Activated effector memory CD4-positive, alpha-beta T cell treated with anti-CD3 and anti-CD28 coated beads, Interleukin-2, amount 50 U/mL, for 16 hours (primary cell): ENCODE measurements at places on chromosomes 6 and 20.

DNA sequence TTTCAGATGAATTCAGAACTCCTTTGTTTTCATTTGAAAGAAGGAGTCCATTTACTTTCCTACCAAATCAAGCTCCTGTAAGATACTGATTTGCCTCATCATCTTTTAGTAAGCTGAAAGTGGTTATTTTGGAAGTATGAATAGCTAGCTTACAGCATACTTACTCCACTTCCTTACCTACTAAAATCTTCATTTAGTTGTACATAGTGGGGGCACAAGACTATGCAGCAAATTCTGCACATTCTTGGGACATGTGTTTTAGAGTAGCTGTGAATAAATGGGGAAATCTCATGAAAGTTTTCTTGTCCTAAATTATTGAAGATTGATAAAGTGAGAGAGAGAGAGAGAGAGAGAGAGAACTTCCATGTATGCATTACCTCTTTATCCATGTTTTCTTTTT lies 256.3 kb downstream of the OGFRL1 start:
- no peak for DNase-seq

DNA sequence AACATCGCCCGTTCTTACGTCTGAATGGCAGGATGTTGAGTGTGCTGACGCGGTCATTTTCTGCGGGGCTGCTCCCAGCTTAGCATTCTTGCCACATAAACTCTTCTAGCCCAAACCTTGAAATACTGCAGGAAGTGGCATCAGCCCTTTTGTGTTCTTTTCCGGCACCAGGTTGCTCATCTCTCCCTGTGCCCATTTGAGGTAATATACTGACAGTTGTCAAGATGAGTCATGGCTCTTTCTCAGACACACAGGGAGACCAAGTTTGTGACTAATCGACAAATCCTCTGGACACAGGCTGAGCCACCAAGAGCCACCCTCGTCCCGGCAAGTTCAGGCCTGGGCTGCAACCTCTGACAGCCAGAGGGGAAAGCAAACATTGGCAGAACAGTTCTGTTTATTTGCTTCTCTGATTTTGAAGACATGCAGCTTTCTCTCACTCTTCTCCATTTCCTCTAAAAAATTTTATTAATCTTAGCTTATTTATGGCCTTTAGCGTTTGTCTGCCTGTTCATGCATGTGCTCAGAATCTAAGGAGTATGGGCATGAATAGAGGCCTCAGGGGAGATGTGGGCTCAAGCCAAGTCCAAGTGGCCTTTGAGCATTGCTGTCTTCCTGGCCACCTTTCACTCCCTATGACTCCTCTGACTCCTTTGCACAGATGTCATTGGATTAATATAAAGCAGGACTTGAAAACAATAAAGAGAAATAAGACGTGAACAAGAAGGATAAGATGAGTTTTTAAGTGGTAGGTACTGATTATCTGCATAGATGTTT lies 328.2 kb upstream of the JAG1 start:
- no peak for DNase-seq

GRCh38 chr20:56909918-56910714 lies 281.0 kb downstream of the TFAP2C start:
- DNase-seq = no peak

DNA sequence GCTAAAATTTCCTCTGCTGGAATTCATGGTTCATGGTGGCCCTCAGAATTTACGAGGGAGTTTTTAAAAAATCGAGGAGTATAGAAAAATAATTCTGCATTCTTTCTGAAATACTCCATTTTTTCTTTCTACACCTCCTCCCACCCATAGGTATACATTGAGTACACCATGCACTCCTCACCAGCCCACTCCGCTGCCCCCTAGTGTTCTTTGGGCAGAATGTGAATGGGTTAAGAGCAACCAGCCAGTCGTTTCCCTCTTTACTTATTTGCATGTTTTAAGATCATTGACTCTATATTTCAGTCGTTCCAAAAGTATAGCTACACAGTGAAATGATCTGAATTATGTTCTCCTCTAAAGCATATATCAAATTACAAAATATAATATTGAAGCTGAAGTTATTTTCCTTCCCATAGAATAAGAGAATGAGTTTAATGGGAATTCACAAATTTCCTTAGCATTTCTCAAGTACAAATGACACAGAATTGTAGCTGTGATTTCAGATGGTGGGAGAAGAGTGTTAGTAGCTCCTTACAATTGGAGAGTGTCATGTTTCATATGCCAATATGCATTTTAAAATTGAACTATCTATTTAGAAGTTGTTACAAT lies 977.7 kb upstream of the SLC35B3 start:
- DNase-seq = no peak

DNA sequence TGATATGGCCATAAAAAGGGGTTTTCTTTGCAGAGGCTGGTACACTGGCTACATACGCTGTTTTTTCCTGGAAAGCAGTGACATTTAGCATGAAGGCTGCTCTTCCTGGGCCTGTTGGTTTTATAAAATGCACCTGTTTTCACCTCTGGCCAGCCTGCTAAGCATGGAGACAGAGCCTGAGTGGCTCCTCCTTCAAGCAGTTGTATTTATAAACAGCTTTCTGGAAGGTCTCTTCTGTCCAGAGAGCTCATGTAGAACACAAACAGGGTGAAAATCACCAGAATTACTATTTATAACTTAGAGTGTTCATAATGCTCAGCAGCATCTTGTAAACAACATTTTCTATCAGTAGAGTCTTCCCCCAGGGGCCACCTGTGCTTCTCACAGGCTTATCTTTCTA lies 109.0 kb downstream of the FOXO3 start:
- DNase-seq = no peak

DNA sequence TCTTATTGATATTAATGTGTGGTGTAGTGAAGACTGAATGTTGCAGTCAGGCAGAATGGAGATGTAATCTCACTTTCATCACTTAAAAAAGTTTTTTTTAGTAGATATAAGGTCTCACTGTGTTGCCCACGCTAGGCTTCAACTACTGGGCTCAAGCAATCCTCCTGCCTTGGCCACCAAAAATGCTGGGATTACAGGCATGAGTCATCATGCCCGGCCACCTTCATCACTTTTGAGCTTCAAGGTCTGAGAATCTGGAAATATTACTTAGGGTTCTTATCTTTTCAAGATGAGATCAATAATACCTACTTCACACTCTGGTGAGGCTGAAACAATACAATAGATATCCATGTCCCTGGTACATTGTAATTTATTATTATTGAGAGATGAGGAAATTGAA lies 31.6 kb downstream of the ADGRG6 start:
- DNase-seq = no peak

GRCh38 chr20:58056021-58056591 lies 172.3 kb downstream of the ANKRD60 start:
- DNase-seq = no peak

DNA sequence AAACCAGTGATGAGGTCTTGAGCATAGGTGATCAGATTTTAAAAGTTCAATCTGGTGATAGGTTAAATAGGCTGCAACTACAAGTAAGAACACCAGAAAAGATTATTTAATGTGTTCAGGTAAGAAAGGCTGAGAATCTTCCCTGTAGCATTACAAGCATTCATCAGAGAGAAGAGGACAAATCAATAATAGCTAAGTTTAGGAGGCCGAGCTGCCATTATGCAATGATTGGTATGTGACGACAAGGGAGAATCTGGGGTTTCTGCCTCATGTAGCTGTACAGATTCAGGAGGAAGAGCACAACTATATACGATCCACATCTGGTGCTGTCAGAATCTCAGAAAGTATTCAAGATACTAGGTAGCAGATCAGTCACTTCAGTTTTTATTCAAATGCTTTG lies 21.9 kb downstream of the MLIP start:
- DNase-seq = no peak

GRCh38 chr6:166578536-166579236 lies 7.8 kb downstream of the RAMACL start:
- DNase-seq = no peak
